NCI-H146 (cell line): ENCODE measurements at places on chromosomes 6 and 20.

GRCh38 chr20:48266571-48266970 is 481.3 kb upstream of the SULF2 start:
- no peak for DNase-seq

DNA sequence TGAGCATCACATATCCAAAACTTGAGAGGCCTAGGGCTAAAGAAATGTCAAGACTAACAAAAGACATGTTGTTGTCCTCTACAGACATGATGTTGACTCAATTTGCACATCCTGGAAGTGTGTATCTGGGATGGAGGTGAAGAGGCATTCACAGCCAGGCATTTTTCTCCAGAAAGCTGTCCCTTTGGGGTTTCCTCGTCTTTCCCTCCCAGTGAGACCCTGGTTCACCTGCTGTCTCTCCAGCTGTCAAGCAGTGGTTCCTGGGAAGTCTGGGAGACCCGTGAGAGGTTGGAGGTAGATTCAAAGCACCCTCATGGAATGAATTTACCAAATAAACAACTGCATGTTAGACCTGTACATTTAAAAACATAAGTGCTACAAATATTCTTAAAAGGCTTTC is 32.1 kb downstream of the BACH2 start:
- no peak for DNase-seq

- no peak for DNase-seq
These were observed 94.3 kb upstream of the BHLHE23 start for GRCh38 chr20:63100926-63101699.

- no peak for DNase-seq
These were observed 26.7 kb upstream of the DEFB112 start for GRCh38 chr6:50076431-50076830.

DNA sequence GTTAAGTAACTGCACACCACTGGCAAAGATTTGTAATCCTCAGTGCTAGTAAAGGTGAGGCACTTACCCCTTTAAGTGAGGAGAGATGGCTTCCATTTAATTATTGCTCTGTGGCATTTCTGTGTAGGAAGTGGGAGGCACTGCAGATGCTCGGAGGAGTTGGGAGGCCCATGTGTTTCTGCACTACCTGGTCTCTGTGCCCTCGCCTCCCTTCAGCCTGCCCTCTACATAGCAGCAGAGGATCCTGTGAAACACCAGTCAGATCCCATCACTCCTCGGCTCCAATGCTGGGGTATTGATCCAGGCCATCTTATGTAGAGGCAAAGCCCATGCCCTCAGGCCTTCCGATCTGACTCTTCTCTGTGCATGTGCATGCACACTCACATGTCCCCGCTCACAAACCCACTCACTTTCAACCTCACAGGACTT is 67.0 kb downstream of the SLX4IP start:
- no peak for DNase-seq

GRCh38 chr20:34292496-34292895 is 10.7 kb downstream of the AHCY start:
- DNase-seq, result no peak

DNA sequence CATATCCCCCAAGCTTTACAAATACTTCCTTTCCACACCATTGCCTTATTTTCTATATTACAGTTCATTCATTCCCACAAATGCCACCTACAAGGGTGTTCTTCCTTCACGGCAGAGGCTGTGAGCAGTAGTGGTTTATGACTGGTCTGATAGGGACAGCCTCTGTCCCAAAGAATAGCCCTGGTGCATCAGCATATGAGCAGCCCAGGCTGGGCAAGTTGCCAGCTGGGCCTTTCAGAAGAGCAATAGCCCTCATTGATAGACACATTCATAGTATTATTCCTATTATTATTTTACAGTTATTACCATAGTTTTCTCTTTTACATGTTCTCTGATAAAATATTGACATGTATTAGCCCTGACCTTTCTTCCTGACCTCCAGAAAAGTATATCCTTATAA is 149.9 kb downstream of the MMS22L start:
- peak; percentile 21 for DNase-seq

GRCh38 chr6:37008484-37009465 is 3.3 kb downstream of the FGD2 start:
- DNase-seq, result no peak

DNA sequence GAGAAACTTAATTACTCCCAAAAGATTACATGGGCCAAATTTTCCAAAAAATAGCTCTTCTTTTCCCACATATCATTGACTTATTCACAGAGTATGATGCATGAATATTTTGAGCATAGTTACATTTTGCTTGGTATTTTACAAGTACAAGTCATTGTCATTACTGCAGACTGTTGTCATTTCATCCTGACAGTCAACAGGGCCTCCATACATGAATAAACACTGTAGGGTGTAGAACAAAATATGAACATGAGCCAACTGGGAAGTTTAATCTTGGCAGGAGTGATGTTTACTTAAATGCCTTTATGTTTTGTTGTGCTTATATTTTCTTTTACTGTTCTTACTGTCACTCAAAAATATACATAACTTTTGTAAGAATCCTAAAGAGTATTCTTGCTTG is 340.7 kb downstream of the ADGRB3 start:
- no peak for DNase-seq

DNA sequence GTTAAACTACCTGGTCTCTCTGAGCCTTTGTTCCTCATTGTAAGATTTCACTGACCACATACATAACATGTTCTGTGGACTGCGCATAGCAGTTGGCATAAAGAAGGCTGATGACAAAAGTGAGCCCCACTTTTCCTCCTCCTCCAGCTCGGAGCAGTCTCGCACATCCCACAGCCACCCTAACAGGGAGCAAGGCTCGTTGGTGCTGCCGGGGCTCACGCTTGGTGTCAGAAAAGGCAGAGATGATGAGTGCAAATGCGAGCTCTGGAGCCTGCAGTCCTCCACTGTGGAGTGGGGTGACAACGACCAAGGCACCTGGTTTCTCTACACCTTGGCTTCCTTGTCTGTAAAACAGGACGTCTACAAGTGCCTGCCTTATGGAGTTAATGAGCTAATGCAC is 9.7 kb downstream of the TGM3 start:
- no peak for DNase-seq

DNA sequence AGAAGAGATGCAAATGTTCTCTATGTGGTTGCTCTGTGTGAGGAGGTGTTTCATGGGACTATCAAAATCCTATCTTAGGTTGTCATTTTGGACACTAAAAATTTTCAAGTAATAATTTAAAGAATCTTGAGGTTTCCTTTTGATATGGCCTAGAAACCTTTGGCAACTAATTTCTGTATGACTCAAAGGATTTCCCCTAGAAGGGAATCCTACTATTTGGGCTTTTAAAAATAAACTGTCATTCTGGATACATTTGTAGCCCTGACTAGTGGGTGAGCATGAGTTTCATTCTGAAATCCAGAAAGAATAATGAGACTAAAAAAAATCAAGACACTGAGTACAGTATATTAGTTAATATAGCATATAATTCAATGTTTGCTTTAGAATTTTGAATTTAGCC is 25.5 kb upstream of the RAB23 start:
- no peak for DNase-seq

DNA sequence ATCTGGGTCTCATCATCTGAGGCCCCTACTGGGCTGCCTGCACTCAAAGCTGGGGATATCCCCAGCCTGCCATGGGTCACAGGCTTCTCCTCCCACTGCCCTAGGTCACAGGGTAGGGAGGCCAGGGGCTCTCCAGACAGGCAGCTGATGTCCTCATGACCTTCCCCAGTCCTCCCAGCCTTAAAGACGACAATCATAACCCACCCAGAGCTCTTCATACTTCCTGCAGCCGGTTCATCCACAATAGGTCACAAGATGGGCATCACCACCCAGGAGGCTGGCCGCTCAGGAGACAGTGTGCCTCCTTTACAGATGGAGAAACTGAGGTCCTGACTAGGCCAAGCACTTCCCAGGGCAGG is 15.2 kb downstream of the TFEB start:
- no peak for DNase-seq

GRCh38 chr6:108940741-108941140 is 92.5 kb downstream of the ARMC2 start:
- no peak for DNase-seq

DNA sequence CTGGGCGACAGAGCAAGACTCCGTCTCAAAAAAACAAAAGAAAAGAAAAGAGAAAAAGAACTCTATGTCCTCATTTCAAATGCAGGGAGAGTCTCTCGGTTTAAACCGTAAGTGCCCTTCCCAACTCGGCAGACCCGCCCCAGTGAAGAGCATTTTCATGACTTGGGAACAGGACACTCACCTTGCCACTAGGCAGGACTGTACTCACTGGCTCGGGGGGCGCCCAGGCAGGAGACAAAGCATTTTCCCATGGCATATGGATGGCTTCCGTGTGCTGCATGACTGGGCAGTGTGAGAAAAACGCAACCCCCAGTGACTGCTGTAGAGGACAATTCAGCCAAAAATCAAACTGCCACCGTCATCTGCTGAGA is 23.7 kb upstream of the MRGBP start:
- no peak for DNase-seq

- no peak for DNase-seq
These were observed 308.2 kb downstream of the GJA1 start for GRCh38 chr6:121743691-121744090.

- DNase-seq, result no peak
These were observed 23.1 kb upstream of the DNAAF9 start for GRCh38 chr20:3430376-3431069.

GRCh38 chr6:33276864-33277662 is at the start of gene B3GALT4:
Gene B3GALT4 (plus strand): TSS chr6:33277123. CDS start chr6:33277420, 297 bp downstream.
- DNase-seq, result peak; percentile 88

DNA sequence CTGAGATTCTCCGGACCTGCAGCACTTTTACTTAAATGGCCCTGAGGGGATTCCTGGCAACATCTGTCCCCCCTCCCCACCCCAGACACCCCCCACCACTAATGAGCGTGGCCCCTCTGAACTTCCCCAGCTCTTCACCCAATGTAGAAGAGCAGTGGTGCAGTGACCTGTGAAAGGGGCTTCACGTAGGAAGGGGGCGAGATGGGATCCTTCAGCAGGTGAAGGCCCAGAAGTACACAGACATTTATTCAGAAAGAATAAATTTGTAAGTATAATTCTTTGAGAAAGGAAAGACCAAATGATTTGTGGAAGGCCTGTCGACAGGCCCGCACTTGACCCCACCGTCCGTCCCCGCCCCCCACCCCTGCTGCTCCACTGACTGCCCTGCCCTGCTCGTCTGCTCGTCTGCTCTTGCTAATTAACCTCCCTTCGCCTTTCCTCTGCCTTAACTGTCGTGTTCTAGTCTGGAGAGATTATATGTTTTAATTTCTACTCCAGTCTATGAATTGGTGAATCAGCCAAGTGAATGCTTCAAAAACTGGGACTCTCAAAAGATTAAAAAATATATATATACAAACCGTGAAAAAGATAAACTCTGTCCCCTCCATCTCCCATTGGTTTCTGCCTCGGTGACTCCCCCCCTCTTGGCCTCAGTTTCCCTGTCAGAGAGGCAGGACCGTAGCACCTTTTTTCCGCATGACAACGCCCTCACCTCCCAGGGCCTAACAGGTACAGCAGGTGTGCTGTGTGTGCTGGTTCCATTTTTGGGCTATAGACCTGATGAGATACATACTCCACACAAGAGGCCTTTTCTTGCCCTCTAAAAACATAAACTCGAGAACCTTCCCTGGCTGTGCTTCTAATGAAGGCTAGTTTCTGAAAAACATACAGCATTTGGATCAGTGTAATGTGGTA is 49.2 kb downstream of the GNAS start:
- DNase-seq, result no peak

DNA sequence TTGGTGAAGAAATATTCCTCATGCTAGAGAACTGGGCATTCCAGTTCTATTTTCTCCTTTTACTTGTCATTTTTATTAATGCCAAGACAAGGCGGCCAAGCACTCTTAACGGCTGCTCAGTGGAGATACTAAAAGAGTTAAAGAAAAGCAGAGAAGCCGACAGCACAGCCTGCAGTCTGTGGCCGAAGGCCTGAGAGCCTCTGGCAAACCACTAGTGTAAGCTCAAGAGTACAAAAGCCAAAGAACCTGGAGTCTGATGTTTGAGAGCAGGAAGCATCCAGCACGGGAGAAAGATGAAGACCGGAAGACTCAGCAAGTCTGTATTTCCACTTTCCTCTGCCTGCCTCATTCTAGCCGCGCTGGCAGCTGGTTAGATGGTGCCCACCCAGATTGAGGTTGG is 167.1 kb upstream of the FUT9 start:
- DNase-seq, result peak; percentile 0
